Stimulated activated CD4-positive, alpha-beta T cell treated with anti-CD3 and anti-CD28 coated beads, Interleukin-1b, Interleukin-23, amount 100 ng/mL, for 1 hour (primary cell): ENCODE measurements at places on chromosomes 6 and 20.

DNA sequence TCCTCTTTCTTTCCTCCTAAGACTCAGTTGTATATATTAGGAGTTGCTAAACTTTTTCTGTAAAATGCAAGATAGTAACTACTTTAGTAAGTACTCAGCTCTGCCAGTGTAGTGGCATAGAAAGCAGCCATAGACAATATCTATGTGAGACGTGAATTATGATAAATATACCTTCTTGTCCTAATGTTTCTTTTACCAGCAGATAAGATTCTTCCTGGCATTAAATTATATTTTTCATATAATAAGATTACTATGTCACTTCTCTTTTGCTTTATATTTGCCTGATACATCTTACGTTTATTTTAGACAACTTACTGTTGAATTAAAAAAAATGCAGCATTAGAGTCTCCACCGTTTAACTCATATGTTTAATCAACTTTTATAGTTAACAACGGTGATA is 51.7 kb downstream of the HDGFL1 start:
- DNase-seq, result no peak

- no peak for DNase-seq
Measured at GRCh38 chr6:138293428-138294395, 75.4 kb upstream of the PBOV1 start.

DNA sequence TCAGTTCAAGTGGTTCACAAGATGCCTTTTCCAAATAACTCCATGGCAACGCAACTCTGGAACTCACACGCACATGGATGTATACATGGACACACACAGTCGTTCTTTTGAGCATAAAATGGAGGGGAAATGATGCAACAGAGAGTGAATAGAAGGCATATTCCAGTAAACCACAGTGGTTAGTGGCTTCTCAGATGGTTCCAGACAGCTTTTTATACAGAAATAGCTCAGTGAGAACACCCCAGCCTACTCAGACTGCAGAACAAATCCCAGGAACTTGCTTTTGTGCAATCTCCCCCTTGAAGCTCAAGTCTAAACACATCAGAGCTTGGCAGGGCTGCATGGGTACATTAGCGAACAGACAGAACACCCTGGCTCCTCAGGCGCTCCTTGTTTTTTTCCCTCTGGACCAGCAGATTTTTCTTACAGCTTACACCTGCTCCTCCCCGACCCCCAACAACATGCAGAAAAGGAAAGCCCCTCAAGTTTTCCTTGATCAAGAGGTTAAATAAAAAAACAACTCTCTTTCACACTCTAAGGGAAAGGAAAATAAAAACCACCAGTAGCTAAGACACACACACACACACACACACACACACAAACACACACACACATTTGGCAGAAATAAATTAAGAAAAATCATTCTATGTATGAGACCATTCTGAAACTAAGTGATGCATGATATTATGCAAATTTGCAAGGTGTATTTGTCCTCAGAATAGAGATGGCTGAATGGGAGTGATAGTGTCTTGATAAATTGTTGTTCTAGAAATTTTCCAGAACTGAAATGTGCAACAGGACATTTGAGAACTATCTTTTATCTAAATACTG is 51.2 kb upstream of the RANBP9 start:
- no peak for DNase-seq

- DNase-seq, result no peak
Measured at GRCh38 chr6:141685416-141685815, 447.3 kb upstream of the GJE1 start.

DNA sequence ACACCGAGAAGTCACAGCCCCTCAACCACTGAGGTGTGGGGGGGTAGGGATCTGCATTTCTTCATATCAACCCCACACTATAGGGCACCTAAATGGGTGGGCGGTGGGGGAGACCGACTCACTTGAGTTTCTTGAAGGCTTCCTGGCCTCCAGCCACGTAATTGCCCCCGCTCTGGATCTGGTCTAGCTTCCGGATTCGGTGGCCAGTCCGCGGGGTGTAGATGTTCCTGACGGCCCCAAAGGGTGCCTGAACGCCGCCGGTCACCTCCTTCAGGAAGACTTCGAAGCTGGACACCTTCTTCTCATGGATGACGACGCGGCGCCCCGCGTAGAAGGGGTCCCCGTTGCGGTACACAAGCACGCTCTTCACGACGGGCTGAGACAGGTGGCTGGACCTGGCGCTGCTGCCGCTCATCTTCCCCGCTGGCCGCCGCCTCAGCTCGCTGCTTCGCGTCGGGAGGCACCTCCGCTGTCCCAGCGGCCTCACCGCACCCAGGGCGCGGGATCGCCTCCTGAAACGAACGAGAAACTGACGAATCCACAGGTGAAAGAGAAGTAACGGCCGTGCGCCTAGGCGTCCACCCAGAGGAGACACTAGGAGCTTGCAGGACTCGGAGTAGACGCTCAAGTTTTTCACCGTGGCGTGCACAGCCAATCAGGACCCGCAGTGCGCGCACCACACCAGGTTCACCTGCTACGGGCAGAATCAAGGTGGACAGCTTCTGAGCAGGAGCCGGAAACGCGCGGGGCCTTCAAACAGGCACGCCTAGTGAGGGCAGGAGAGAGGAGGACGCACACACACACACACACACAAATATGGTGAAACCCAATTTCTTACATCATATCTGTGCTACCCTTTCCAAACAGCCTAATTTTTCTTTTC is at the start of gene DCDC2:
Gene DCDC2, minus strand, starts transcription at position 724 of the 883 bp plus-strand sequence. Its CDS starts 309 bp downstream, at position 415.
- no peak for DNase-seq

DNA sequence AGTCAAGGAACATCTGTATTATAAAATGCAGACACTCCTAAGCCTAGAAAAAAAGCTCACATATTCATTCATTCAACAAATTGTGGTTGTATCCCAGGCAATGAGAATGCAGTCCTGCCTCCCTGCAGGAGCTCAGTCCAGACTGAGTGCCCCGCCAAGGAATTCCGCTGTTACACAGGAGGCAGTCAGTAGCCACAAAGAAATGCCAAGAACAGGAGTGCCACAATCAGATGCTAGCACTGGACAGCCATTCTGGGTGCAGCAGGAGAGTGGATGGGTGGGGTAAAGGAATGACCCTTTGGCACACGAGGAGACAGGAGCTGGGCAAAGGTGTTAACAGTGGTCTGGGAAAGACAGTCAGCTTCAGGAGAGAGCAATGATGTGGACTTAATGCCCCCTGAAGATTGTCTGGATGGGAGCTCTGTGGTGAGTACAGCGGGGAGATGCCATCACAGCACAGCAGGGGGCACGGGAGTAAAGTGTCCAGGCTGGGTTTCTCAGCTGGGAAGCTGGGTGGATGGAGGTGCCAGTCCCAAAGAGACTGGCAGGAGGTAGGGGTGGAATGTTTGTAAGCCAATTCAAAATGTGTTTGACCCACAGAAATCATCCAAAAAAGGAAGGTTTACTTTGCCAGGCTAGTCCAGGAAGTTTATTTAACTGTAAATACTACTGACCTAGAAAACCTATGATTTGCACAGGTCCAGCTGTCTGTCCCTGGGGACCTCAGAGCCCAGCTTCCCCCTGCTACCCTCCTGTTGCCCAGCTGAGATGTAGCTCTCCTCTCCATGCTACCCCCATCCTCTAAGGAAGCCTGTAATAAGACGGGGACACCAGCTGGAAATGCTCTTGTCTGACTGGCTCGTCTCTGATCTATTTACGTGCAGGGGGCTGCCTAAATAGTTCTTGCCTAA is 84.1 kb downstream of the SLC23A2 start:
- DNase-seq, result no peak

- DNase-seq, result no peak
Measured at GRCh38 chr20:35539756-35540212, 2.1 kb upstream of the ERGIC3 start.

- no peak for DNase-seq
Measured at GRCh38 chr20:51628533-51629398, 86.2 kb upstream of the NFATC2 start.

DNA sequence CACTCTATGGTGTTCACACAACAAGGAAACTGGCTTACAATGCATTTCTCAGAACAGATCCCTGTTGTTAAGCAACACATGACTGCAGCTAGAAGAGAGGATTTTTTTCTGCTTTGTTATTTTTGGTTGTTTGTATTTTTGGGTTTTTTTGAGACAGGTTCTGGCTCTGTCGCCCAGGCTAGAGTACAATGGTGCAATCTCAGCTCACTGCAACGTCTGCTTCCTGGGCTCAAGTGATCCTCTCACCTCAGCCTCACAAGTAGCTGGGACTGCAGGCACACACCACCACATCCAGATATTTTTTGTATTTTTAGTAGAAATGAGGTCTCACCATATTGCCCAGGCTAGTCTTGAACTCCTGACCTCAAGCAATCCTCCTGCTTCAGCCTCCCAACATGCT is 12.7 kb downstream of the CD24 start:
- DNase-seq, result no peak

GRCh38 chr6:17899491-17899890 is 87.9 kb downstream of the KIF13A start:
- DNase-seq, result no peak

GRCh38 chr6:31383149-31383548 is 20.2 kb upstream of the MICA start:
- no peak for DNase-seq

GRCh38 chr6:1575210-1576041 is 34.3 kb upstream of the FOXC1 start:
- no peak for DNase-seq

DNA sequence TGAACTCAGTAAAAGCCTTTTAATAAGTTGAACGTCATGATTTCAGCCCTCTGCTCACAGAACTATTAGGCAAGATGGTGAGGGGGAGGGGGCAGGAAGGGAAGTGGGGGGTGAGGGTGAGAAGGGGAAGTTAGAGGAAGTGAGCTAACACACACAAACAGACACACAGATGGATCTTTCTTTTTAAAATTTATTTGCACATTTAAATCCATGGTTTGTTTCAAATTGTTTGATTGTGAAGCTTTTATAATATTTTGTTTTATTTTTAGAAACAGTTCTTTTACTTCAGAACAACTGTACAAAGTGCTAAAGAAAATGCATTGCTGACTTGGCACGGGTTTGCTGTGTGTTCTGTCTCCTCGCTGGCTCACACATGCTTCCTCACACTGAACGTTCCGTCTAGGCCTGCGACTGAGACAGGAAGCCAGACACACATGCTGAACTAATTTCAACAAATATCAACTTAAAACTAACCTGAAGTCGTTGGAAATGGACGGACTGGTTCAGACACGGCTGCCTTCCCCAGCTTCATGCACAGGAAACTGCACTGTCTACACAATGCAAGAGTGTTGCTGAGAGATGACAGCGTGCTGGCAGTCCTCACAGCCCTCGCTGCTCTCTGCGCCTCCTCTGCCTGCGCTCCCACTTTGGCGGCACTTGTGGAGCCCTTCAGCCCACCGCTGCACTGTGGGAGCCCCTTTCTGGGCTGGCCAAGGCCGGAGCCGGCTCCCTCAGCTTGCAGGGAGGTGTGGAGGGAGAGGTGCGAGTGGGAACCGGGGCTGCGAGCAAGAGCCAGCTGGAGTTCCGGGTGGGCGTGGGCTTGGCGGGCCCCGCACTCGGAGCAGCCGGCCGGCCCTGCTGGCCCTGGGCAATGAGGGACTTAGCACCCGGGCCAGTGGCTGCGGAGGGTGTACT is 8.1 kb upstream of the ZBP1 start:
- DNase-seq, result no peak

DNA sequence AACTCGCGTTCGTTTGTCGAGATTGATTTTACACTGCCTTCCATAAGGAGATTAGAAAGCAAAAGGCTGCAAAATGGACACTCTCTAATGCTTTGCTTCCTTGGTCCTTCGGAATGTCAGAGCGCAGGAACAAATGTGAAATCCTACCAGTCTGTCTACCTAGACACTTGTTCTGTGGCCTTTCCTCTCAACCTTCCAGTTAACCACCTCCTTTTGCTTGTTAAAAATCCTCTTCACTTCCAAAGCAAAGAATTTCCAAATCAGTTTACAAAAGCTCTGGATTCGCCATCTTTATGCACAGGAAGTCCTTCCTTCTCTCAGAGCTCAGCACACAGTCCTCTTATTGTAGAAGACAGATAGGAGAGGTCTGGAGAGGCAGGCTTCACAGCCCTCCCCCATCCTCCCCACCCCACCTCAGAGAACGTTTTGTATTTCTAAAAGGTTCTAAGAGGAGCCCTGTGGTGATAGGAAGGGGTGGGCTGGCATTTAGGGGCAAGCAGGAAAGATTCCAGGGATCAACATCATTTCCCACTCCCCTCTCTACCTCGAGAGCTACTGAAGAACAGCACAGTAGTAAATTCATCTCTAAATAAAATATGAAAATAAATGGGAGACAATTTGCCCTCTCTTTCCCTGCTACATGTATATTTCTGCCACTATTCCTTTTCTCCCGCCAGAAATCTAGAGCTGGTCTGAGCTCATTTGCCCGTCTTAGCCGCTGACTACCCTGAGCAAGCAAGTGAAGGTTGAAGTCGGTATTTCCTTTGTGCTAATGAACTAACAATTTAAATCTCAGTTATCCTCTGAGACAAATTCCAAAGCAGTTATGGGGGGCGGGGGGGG is 18.9 kb downstream of the TFAP2A start:
- DNase-seq, result no peak

- no peak for DNase-seq
Measured at GRCh38 chr6:154852687-154853086, 119.5 kb downstream of the SCAF8 start.

DNA sequence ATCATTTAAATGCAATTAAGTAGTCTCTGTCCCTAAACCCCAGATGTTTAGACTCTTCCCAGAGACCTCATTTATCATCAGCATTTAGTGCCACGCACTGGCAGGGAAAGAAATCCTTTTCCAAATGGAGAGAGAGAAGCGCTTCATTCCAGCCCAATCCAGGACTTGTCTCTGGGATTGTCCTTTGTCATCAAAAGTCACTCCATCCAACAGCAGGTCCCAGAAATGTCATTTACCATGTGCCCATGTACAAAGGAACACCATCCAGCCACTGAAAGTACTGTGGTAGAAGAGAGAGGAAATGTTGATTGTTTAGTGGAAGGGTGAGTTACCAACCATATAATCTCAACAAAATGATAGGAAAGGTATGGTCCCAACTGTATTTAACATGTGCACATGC is 66.9 kb upstream of the SMIM28 start:
- no peak for DNase-seq

- no peak for DNase-seq
Measured at GRCh38 chr20:51135926-51136715, 113.2 kb upstream of the KCNG1 start.

- no peak for DNase-seq
Measured at GRCh38 chr6:75409928-75410327, 83.7 kb downstream of the FILIP1 start.

GRCh38 chr20:49823152-49823847 is 10.7 kb downstream of the SLC9A8 start:
- DNase-seq, result no peak

DNA sequence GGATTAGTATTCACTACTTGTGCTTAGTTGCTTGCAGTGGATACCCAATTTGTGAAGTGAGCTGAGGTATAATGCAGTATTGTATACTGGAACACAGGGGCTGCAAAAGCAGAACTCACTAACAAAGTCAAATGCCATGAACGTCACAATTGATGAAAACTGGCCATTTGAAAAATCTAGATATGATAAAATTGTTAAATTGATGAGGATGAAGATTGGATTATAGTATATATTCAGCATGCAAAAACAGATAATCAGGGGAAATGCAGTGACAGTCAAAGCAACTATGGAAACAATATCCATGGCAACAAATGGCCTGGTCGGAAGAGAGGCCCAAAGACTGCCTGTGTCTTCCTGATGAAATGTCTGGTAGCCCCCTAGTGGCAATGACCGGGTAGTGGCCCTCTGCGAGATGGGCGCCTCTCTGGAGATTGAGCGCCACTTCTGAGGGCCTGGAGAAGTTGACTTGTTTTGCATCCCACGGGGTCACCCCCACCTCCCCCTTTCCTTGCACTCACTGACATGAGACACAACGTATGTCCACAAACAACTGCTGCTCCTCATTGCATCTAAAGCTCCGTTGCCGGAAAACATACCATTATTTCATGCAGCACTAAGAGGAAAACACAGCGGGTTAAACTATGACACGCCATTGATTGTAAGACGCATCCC is 43.6 kb downstream of the C6orf15 start:
- DNase-seq, result peak; percentile 38
